ENCODE measurements at places on chromosomes 3 and 15.

GRCh38 chr3:3353153-3353552 is 173.7 kb upstream of the CRBN start:
- DNase-seq = no peak

DNA sequence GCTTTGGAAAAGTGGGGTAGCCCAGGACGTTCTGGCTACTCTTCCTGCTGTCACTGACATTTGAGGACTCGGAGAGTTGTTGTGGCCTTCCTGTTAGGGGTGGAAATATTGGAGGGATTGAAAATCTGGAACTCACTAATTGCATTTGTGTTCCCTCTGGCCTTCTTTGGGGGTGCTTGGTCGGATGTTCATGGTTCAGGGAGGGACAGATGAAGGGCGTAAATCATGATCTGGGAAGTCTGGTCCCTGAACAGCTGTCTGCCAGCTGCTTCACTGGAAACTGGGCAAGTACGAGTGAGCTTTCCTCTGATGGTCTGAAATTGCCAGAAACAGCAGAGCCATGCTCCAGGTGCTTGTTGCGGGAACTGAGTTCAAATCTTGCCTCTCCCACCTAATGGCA is 327.8 kb upstream of the C2CD4B start:
- no peak for DNase-seq

DNA sequence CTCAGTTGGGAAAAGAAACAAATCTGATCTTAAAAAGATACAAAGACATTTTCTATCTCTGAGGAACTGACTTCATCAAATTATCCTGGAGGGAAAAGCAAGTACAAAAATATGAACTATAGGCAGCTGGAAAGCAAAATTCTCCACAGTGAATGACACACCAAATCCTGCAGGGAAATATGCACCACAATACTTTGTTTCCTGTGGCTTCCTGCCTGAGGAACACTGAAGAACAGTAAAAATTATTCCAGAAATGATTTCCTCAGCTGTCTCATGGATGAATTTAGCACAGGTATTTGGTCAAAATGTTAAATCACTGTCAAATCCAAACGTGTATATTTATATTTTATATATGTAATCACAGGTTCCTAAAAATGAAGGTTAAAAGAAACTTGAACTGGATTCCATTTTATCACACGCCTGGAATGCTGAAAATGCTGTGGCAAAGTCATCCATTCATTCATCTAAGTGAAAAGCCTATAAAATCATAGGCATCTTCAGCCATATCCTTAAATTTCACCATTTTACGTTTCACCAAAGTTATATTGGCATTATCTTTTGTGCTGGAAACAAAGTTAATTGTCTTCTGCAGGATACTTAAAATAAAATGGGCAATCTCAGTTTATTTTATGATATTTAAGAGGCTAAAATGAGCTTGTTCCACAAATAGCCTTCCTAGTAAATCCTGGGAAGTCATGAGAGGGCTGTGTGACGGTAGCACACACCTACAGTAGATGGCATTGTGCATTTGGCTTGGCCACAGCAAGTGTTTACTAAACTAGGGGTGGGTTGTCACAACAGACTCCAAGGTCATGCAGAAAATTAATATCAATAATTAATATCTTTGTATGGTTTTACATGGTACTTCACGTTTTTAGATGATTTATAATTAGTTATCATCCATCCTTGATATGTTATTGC is 19.3 kb upstream of the TSC22D2 start:
- no peak for DNase-seq

DNA sequence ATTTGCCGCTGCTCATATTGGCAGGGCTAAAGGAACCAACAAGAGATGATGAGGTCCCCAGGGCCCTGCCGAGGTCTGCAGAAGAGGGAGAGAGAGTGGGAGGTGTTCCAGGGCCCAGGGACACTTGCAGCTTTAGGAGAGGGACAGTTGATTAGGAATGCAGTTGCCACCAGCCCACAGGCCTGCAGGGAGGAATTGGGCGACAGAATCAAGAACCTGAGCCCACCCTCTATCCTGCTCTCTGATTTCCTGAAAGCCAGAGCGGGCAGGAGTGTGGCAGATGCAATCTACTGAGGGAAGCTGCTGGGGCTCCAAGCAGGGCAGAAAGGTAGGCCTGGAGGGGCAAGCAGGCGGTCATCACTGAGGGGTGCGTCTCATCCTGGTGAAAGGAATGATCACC is 12.1 kb upstream of the PRR23E start:
- no peak for DNase-seq

GRCh38 chr15:77036537-77037387 is 34.1 kb downstream of the TSPAN3 start:
- DNase-seq = no peak

DNA sequence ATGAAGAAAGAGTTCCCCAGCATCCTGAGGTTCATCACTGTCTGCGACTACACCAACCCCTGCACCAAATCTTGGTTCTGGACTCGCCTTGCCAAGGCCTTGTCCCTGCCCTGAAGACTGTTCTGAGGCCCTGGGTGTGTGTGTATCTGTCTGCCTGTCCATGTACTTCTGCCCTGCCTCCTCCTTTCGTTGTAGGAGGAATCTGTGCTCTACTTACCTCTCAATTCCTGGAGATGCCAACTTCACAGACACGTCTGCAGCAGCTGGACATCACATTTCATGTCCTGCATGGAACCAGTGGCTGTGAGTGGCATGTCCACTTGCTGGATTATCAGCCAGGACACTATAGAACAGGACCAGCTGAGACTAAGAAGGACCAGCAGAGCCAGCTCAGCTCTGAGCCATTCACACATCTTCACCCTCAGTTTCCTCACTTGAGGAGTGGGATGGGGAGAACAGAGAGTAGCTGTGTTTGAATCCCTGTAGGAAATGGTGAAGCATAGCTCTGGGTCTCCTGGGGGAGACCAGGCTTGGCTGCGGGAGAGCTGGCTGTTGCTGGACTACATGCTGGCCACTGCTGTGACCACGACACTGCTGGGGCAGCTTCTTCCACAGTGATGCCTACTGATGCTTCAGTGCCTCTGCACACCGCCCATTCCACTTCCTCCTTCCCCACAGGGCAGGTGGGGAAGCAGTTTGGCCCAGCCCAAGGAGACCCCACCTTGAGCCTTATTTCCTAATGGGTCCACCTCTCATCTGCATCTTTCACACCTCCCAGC is 2.9 kb downstream of the MYD88 start:
- DNase-seq = no peak

GRCh38 chr3:40566694-40567093 is 41.9 kb downstream of the ZNF621 start:
- DNase-seq = no peak

GRCh38 chr3:16849795-16850194 is 35.0 kb upstream of the PLCL2 start:
- DNase-seq = no peak

DNA sequence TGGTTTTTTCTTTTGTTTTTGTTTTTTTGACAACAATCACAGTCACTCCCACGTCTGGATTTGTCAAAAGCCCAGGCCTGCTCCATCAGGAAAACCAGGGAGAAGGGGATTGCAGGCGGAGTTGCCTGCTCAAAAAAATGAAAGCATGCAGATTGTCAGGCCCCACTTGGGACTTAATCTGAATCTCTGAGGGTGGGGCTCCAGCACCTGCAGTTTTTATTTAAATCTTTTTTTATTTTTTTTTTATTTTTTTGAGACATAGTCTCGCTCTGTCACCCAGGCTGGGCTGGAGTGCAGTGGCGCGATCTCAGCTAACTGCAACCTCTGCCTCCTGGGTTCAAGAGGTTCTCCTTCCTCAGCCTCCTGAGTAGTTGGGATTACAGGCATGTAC is 140.9 kb downstream of the FOXP1 start:
- no peak for DNase-seq

GRCh38 chr3:168865022-168865551 is 769.4 kb upstream of the GOLIM4 start:
- DNase-seq = no peak

GRCh38 chr3:16739541-16740105 is 134.4 kb upstream of the DAZL start:
- no peak for DNase-seq

GRCh38 chr15:33866101-33866737 is 102.1 kb upstream of the CHRM5 start:
- DNase-seq = no peak

GRCh38 chr15:101014921-101015841 is 96.0 kb downstream of the LRRK1 start:
- peak; percentile 23 for DNase-seq

- no peak for DNase-seq
These were observed 60.4 kb upstream of the CHD2 start for GRCh38 chr15:92839696-92840095.

GRCh38 chr3:134817297-134817696 is 22.2 kb downstream of the EPHB1 start:
- no peak for DNase-seq
